Fibroblast of pulmonary artery (primary cell): ENCODE measurements at places on chromosomes 5 and 9.

DNA sequence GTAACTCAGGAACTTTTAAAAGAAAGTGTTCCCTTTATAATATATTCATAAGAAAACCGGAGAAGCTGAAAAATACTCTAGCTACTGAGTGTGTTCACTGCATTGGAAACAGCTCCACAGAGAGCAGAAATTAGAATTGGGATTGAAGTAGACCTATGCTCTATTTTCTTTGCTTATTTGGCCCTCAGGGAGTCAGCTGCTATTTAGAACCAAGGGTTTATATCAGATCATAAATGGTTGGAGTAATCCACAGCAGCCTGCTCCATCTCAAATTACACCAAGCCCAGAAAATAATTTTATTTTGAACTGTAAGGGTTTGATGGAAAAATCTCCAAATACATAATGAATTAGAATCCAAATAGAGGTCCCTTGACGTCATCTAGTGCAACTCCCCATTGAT is 202.6 kb downstream of the ADAMTSL1 start:
- DNase-seq: no peak

DNA sequence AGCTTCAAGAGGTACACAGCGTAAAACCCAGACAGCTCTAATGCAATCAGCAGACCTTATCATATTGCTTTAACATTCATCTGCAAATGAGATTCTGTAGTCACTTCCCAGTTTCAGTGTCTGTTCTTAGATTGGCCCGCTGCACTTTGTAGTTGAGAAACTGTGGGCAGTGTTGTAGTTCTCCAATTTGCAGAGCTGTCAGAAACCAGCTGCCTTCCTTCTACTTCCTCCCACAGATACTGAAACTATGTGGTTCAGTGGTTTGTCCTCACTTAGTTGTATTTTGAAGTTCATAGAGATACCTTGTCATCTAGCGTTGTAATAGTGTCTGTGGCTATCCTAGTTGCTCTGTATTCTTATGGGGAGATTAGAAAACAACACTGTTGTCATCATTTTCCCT is 39.6 kb upstream of the TRIM36 start:
- DNase-seq: peak; percentile 73

- DNase-seq: peak; percentile 41
Measured at GRCh38 chr5:145479271-145479670, 355.9 kb downstream of the PRELID2 start.

- DNase-seq: no peak
Measured at GRCh38 chr5:59123595-59124561, 541.0 kb downstream of the RAB3C start.

- no peak for DNase-seq
Measured at GRCh38 chr5:60722416-60722815, 22.4 kb upstream of the DEPDC1B start.

DNA sequence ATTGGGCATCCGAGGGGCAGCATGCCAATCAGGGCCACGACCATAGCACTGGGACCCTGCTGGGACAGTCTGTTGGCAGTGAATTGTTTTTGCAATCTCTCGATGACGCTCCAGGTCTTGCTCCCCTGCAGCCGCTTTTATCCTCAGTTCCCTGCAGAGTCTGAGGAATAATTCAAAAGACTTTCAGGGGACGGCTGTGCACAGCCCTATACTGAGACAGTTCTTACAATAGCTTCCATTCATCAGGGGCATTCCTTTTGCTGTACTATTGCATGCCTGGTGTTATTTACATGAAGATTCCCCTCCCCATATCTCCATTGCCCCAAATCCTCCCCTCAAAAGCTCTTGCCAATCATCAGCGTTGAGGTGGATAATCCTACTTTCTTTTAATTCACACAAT is 163.3 kb upstream of the WWC1 start:
- DNase-seq: no peak

DNA sequence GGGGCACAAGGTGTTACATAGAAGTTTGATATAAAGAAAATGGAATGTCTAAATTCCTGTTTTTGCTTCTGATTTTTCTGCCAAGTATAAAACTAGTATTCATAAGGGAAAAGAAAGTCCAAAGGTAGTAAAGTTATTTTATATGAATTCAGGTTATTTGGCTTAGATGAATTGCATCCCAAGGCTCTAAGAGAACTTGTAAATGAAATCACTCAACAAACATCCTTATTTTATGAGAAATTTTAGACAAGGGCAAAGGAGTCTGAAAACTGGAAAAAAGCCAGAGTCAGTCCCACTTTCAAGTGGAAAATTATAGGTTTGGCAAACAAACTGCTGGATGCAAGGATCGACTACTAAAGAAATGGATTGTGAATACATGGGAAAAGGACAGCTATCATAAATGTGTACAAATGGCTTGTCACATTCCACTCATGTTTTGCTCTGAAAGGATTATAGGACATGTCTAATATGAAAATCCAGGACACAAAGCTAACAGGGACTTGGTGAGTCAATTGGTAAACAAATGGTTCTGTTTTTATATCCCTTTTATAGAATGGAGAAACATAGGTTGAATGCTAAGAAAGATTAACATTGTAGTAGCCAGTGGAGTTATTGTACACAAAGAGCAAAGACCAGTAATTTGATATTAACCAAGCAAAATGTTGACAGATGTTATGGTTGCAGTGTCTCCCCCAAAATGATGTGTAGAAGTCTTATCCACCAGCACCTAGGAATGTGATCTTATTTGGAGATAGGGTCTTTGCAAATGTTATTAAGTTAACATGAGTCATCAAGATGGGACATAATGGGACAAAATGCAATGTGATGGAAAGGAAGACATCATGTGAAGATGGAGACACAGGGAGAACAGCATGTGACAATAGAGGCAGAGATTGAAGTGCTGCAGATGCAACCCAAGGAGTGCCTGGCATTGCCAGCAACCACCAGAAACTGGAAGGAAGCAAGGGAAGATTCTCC is 495.7 kb downstream of the TLE1 start:
- no peak for DNase-seq

DNA sequence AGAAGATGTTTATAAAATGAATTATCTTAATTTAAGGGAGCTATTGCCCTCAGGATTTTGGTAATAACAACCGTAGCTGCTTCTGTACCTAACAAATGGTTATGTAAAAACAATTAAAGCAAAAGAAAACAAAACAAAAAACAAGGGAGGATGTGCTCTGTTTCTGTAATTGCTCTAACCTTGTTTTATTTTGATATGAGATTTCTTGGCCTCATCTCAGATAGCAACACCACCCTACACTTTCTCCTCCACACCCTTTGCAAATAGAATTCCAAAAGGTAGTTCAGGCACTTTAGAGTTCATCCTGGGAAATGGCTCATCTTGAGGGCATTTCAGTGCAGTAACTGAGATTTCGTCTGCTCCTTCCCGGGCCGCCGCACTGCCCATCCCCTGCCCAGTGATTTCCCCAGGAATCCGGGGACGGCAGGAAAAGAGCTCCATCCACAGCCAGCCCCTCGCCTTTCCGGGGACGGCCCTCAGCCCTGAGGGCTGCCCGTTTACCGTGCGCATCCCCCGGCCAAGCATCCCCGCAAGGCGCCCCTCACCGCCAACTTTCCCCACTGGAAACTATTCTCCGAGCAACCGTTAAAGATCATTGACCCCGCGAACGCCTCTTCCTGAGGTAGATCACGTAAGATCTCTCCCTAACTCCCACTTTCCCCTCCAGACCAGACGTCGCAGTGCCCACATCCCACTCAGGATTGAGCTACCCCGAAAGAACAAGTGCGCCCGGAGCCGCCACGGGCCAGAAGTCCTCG is 1.2 kb downstream of the FNBP1 start:
- peak; percentile 32 for DNase-seq

GRCh38 chr9:133499132-133499891 is 20.4 kb upstream of the SLC2A6 start:
- no peak for DNase-seq

GRCh38 chr5:135161221-135161620 is 127.2 kb upstream of the PITX1 start:
- no peak for DNase-seq

DNA sequence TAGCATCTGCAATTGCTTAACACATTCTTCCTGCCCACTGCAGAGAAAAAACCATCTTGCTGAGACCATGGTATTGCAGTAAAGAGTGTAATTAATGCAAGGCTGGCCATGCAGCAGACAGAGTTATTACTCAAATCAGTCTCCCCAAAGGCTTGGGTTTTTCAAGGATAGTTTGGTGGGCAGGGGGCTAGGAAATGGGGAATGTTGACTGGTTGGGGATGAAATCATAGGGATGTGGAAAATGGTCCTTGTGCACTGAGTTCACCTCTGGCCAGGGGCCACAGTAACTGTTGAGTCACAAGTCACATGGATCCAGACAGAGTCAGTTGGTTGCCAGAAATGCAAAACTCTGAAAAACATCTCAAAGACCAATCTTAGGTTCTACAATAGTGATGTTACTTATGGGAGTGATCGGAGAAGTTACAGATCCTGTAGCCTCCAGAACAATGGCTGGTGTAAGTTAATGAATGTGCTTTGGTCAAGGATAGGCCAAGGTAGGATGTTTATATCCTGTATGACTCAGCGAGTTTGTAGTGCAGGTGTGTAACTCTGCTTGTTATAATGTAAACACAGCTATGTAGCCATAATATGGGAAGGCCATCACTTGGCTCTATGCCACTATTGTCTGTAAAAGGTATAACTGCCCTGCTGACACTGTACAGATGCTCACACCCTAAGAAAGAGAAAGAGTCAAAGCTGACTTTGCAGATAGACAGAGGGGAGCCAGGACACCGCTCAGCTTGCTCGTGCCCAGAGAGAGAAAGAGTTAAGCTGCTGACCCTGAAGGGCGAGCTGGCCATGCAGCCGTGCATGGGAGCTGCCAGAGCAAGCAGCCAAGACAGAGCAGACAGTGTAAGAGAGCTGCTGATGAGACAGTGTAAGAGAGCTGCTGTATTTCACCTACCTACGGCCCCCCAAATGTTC is 27.2 kb downstream of the C9orf152 start:
- DNase-seq: peak; percentile 82

- no peak for DNase-seq
Measured at GRCh38 chr5:87899721-87900131, 368.9 kb downstream of the TMEM161B start.

DNA sequence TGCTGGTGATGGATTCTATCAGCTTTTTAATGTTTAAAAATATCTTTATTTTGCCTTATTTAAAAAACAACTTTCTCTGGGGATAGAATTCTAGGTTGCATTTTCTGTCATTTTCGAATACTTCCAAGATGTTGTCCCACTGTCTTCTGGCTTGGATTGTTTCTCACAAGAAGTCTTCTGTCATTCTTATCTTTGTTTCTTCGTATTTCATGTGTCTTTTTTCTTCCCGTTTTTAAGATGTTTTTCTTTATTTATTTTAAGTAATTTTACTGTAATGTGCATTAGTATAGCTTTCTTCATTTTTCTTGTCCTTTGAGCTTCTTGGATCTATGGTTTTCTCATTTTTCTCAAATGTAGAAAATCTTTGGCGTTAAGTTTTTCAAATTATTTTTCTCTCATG is 19.1 kb downstream of the STX17 start:
- DNase-seq: peak; percentile 7

- DNase-seq: no peak
Measured at GRCh38 chr5:107395632-107396350, 274.9 kb downstream of the EFNA5 start.

DNA sequence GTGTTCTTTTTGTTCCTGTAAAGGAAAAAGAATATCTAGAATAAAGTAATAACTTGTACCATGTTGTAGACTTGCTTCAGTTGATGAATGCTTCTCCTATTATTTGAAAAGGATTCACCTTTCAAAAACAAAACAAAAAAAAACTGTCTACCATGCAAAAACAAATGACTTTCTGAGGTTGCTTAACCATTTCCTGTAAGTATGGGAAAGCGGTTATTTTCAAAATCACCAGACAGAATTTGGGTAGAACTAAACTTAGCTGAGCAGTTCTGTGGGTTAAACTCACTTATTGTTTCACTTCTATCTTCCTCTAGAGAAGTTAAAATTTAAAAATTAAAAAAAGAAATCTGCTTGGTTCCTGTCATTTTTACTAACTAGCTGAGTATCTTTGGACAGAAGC is 25.2 kb downstream of the LNPEP start:
- peak; percentile 46 for DNase-seq

DNA sequence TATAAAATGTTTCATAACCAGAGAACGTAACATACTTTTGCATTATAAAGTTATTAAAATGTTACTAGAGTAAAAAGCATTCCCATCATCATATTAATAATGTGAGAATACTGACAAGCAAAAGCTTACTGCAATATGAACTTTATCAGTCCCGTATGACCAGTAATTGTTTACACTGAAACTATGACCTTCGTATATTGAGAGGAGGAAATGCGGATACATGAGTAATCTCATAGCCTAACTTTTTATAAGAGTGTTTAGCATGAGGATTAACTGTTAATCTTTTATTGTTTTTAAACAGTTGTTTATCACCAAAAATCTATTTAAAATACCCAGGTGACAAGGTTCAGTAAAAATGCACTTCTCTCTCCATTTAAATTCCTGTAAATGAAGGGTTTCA is 272.4 kb downstream of the SLF1 start:
- DNase-seq: no peak

- no peak for DNase-seq
Measured at GRCh38 chr9:133333566-133333965, 2.4 kb downstream of the SURF6 start.

DNA sequence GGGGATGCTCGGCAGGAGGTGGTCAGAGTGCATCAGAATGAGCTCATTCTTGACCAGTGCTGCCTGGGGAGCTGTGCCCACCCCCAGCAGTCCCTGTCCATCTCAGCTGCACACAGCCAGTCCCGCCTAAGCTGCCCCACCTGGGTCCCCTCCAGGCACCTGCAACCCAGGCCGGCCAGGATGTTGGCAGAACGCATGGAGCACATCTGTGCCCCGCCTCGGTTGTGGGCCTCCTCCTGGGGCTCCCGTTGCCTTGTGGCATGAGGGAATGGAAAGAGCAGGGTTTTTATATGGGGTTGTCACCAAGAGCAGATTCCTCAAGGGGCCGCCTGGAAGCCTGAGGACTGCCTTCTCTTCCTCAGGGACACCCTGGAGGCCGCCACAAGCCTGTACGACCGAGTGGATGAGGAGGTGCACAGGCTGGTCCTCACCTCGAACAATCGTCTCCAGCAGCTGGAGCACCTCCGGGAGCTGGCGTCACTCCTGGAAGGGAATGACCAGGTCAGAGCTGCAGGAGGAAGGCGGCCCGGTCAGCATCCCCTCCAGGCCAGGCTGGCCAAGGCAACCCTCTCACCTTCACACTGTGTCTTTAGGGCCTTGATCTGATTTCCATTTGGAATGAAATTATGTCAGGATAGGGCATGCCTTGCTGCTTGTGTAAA is 34.8 kb upstream of the LRRC14B start:
- DNase-seq: no peak

DNA sequence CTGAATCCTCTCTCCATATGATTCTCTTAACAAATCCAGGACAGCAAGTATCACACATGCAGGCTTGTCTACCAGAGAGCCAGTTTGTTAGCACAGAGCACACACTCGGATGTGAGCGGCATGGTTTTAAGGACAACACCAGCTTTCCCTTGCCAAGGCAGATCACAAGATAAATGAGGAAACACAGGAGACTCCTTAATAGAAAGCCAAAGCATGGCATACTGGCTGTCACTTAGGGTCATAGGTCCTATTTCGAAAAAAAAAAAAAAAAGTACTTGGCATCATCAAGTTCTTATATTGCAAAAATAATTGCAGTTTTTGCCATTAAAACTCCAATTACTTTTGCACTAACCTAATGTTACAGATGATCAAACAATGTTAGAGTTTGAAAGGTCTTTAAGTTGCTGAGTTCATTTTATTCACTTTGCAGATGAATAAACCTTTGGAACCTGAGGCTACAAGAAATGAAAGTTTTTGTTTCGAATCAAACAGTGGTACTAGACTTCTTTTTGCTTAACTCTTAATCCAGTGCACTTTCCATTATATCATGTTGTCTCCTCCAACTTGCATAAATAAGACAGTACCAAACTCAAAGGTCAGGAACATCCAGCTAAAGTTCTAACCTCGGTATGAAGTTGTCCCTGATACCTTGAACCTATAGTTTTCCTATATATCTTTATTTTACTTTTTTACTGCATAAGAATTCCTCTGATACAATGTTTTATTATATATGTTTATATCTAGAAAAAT is 138.5 kb downstream of the MPDZ start:
- peak; percentile 11 for DNase-seq
